ENCODE measurements at places on chromosomes 2 and 18. TPM values are rescaled to one million over a fixed set of nuclear protein-coding genes. Genes with fewer than 3 reads are reported as not detected.
A peak's percentile ranks its signal among the peaks of the same experiment; 100 is the strongest.

DNA sequence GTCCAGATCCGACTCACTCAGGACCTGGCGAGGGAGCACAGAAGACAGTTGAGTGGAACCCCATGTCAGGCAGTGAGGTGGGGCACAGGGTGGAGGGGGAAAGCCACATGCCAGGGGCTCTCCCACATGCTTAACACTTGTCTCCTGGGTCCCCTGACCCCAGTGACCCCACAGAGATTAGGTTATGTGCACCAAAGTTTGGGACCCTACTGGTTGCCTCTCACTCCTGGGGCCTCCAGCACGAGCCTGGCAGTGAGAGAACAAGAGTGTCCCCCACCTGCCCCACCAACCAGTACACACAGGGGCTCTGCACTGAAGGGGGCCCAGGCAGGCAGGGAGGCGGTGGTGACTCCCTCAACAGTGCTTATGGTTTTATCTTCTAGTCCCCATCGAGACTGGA lies 58.3 kb downstream of the CIB4 start:
- DNase-seq: no peak

DNA sequence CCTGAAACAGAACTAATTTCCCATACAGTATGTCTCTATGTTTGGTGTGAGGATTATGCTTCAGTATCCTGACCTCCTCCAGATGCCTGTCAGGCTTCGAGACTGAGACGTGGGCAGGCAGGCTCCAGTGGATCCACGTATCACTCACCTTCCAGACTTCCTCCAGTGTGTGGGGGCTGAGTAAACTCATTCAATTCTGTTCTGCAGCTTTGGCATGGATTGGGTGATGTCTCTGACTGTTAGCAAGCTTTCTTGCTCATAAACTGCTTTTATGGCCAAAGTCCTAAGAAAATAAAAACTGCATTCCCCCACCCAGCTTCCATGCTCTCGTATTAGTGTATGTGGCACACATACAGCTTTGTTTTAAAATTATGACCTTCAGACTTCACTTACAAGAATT lies 53.6 kb downstream of the CCDC93 start:
- no peak for DNase-seq

GRCh38 chr2:71793926-71794325 lies 340.6 kb downstream of the DYSF start:
- no peak for DNase-seq

DNA sequence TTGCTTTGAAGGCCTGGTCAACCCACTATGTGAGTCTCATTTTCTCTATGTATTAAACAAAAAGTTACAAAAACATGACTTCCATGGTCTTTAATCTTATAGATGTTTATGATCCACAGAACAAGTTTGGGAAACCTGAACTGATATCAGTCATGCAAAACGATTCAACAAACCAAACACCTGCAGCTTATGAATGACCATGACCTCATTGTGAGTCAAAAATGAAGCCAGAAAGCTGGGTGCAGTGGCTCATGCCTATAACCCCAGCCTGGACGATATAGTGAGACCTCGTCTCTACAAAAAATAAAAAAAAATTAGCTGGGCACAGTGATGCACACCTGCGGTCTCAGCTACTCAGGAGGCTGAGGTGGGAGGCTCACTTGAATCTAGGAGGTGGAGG lies 270.4 kb upstream of the CCDC68 start:
- no peak for DNase-seq

- DNase-seq: no peak
These were observed 180.0 kb upstream of the CCDC150 start for GRCh38 chr2:196459539-196459938.

DNA sequence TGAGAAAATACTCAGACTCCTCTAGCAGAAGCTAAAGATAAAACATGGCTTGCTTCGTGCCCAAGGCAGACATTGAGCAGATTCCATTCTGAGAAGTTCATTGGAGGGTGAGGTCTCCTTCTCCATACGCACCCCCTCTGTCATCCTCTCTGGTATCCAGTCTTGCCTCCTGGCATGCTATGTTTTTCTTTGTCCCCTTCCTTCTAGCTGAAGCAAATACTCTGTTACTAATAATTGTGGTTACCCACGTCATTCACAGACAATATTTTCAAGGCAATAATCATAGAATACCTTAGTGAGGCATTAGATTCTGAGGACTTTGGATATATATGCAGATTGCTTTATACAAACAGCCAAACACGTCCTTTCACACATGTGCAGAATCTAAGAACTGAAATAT lies 66.2 kb upstream of the KLF7 start:
- no peak for DNase-seq

DNA sequence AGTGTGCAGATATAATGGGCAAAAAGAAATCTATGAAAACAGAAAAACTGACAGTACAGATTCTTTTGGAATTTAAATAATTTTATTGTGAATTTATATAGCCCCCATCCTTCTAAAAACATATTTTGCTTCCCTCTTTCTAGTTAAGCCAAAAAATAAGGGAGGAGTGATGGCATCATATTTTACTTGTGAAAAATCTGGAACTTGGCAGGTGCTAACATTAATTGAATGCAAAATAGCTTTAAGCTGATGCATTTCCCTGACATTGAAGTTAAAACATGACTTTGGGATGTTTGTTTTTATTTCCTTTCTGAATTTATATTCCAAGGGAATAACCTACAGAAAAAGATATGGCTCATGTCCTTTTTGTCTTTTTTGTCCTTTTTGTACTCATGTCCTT lies 82.6 kb upstream of the RBM44 start:
- no peak for DNase-seq

GRCh38 chr2:232320443-232320803 lies 58.1 kb upstream of the ALPP start:
- no peak for DNase-seq

- no peak for DNase-seq
These were observed 59.7 kb upstream of the SPOPL start for GRCh38 chr2:138441916-138442315.

DNA sequence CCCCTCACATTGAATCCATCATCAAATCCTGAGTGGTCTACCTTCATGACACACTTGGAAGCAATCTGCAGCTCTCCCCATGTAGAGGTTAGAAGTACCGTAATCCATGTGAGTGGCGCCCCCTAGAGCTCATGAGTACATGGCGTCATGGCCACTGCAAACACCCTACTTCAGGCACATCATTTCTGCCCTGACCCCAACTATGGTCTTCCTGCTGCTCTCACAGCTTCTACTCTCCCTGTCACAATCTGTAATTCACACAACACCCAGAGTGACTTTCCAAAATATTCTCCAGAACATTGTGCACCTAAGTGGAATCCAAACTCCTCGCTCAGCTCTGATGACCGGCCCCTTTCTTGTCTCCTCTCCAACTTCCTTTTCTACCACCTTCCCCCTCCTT lies 141.9 kb downstream of the ANKRD44 start:
- DNase-seq: peak; percentile 29

DNA sequence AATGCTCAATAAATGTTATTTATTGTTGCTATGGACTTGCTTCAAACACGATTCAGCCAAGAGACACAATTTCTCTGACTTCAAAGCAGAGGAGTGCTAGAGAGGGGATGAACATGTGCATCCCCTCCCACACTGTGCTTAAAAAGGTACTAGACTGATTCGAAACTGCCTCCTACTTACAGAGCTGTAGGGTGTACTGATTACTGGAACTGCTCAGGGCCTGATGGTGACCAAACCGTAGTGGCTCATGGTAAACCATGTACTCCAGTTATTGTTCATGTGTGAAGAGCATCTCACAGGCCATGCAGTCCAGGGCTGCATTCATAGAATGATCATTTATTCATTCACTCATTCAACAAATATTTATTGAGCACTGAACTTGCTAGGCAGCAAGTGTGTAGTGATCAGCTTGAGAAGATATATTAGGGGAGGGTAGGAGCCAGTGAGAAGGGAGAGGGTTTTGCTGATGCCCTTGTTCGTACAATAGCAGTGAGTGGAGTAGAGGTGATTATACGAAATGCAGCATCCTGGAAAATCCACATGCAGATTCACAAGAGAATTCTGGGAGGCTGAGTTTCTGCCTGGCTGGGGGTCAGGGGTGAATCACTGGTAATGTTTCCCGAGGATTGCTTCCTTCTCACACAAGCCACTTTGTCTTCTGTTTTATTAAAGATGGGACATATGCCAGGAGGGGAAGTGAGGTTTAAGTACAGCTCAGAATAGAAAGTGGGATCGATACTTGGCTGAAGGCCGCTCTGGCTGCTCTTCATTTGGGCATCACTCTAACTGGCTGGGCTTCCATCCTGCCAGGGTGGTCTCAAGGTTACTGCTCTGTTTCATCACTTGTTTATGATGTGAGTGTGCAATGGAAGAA lies 245.4 kb downstream of the RAD51AP2 start:
- no peak for DNase-seq

DNA sequence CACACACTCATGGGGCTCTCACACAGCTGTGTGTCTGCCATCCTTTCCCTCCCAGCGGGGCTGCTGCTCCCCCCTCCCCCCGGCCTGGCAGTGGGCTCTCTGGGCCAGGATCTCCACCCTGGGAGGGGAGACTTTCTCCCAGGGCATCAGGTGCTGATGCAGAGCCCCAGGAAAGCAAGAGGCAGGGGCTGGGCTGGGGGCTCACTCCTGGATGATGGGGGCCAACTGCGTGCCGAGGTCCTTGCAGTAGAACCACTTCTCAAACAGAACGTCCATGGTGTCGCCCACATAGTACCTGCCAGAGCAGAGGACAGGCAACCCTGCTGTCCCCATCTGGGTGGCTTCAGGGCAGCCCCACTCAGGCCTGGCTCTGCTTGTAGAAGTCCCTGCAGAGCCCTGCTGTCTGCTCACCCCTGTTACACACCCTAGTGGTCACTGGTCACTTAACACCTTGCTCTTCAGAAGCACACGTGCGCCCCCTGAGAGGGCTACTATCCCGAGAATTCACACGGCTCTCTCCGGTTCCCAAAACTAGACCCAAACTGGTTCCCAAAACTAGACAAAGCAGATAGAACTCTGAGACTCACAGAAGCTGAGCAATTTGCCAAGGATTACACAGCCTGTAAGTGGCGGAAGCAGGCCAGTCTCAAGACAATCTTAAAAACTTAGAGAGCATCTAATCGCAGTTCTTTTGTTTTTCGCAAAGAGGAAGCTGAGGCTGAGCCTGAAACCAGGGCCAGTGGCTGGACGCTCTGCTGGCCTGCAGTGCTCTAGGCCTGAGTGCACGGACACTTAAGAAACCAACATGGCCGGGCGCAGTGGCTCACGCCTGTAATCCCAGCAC lies 6.6 kb upstream of the OXER1 start:
- no peak for DNase-seq

DNA sequence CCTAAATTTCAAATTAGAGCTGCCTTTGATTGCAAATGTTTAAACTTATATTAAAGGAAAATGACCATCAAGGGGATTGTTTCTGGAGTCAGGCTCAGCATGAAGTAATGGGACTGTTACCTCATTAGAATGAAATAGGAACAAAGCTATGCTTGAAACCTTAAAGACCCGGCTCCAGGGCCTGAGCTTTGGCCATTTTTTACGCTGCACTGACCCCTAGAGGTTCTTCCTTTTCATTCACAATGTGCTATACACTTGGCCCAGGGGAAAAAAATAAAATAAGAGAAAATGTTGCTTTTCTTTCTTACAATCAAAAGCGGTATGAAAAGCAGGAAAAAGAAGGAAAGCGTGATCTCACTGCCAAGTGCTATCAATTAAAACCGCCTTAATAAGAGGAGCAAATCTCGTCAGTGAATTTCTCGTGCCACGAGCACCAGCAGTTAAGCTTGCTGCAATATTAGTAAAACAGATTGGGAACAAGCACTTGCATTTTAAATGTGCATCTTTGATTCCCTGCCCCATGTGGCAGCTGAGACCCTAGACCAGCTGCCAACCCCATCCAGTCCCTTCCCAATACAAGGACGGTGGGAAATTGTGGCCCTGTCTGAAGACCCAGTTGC lies 96.6 kb downstream of the MBD2 start:
- no peak for DNase-seq

- no peak for DNase-seq
These were observed 51.5 kb downstream of the NCK2 start for GRCh38 chr2:105796131-105796638.

The CHRNA1 gene
- not detected for total RNA-seq

The NLRC4 gene
- total RNA-seq: 1.9 TPM

The SPATA3 gene
- not detected for total RNA-seq

The PTPRN gene
- 8.7 TPM for total RNA-seq

Measured in pancreas (tissue), 10 donors.